NCI-H1417 treated with DMSO at 0.1 percent for 48 hours (cell line): ENCODE measurements at places on chromosomes 7 and 10.
A peak's percentile ranks its signal among the peaks of the same experiment; 100 is the strongest.

GRCh38 chr7:24401628-24402593, 117.9 kb downstream of the NPY start:
- DNase-seq, result peak; percentile 17

DNA sequence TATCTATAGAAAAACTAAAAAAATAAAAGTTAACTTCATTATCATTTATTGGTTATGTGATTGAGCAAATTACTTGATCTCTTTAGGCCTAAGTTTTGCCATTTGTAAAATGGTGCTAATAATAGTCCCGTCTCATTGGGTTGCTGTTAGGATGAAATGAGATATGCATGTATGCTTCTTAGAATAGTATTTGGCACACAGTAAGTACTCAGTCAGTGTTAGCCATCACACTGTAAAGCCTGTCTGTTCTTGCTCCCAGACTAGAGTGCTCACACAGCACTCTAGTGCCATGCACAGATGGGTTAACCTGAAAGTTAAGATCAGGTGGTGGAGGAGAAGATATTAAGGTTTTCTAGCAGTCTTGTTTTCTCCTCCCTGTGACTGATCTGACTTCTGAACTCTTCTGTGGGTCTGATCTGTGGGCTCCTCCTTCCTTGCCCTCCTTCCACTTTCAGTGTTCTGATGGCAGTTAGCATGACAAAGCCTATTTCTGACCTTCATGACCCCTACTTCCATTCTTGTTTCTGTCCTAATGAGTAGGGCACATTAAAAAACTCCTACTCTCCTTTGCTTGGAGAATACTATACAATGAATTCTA, 167.5 kb downstream of the RNLS start:
- DNase-seq, result no peak

DNA sequence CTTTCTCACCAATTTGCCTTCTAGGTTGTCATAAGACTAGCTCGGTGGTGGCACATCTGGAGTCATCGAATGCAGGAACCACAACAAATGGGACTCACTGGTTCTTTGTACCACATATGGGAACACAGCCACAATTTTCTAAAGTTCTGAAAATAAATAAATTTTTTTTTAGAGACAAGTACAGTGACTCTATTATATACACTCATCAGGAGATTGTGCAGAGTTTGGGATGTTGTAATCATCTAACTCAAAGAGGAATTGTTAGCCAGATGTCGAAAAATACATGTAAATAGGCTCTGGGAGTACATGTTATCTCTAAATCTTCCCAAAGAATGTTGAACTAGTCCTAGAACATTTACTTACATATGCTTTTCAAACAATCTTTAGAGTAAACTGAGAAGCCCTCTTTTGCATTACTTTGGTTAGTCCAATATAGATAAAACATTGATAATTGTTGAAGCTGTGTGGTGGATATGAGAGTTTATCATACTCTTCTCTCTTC, 19.6 kb upstream of the SEPTIN7 start:
- no peak for DNase-seq

DNA sequence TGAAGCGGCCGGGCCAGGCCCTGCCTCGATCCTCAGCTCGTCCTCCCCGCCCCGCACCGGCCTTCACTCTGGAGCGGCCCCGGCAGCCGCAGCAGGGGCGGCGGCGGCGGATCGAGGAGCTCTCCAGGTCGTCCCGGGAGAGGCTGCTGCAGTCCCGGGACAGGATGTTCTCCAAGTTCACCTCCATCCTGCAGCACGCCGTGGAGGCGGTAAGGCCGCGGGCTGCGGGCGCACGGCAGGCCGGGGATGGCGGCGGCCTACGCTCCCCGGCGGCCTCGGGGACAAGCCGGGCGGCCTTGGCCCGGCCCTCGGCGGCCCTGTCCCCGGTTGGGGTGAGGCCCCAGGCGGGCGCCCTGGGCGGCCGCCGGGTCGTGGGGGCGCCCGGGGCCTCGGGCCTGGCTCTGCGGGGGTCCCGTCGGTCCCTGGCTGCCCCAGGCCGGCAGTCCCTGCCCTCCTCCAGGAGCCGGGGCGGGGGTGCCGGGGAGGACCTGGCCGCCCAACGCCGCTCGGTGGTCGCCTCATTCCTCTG, 399 bp downstream of the FHIP2A start:
- no peak for DNase-seq

DNA sequence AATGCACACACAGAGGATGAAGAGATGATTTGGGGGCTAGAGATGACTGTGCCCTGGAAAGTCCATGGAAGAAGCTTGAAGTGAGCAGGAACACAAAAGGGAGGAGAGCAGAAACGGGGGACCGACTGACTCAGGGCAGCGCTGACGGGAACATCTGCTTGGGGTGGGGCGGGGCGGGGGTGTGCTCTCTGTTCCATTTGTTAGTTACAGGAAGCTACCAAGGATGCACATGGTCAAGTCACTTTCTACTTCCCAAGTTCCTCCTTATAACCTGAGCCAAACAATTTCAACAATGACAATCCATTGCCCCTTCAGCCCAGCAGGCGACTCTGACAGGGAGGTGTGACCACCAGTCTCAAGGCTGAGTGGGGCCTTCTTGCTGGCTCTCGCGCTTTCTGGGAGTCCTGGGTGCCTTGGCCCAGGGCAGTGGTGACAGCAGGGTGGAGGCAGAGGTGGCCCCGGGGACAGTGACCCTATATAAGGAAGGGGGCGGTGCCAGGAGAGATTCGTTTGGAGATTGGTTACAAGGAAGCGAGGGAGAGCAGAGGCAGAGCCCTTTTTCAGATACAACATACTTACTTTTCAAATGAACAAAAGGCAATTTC, 39.6 kb downstream of the CLEC2L start:
- DNase-seq, result no peak

- no peak for DNase-seq
Observed at GRCh38 chr10:67086327-67087134, 160.7 kb downstream of the LRRTM3 start.

- peak; percentile 37 for DNase-seq
Observed at GRCh38 chr7:30164567-30164966, 29.8 kb downstream of the MTURN start.

DNA sequence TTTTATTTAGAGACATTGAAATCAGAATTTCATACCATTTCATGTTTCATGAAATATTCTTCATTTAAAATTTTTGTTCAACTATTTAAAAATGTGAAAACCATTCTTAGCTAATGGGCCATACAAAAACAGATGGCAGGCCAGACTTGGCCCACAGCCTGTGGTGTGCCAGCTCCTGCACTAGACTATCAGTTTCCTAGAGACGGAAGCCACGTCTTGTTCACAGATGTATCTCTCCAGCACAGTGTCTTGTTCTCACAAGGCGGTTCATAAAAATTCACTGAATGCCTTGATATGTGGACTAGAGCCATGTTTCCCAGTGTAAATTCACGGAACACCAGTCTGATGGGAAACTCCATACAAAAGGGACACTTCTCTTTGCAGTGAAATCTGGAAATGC, 216.0 kb downstream of the KCNMA1 start:
- DNase-seq, result no peak

GRCh38 chr7:123679614-123680013, 23.9 kb downstream of the LMOD2 start:
- no peak for DNase-seq

- no peak for DNase-seq
Observed at GRCh38 chr7:23530405-23530804, 1.4 kb downstream of the TRA2A start.

GRCh38 chr10:133412381-133412711, 12.1 kb downstream of the SPRN start:
- no peak for DNase-seq

DNA sequence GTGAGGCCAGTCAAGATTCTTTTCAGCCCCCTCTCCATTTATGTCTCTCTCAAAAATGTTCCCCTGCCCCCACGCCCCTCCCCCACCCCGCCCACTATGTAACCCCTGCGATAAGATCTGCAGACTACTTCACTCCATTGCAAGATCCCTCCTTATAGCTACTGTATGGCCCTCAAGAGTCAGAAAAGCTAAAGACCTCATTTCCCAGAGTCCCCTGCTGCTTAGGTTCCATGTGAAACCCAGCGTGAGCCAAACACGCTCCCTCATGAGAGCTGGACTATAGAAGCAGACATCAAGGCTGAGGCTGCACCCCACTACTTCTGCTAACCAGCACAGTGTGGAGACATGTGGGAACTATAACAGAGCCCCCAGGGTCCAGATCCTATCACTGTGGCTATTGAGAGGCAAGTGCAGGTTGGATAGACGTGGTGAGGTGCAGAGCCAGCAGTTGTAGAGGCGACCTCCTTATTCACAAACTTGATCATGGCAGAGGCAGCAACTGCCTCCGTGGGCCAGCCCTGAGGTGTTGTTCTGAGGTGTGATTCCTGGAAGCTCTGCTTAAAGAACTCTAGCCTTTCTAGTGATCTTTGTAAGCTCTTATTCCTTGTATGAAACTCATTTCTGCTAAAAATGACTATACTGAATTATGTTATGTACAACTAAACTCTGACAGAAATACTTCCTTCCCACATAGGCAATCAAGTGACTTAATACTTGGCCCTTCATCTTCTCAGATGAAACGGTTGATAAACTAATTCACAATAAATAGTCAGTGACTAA, 117.0 kb upstream of the ARID5B start:
- DNase-seq, result no peak
